ENCODE measurements at places on chromosomes 11 and 22.

GRCh38 chr11:834371-835316 is 1.9 kb downstream of the CD151 start:
- no peak for DNase-seq

GRCh38 chr22:33524511-33525260 is 395.6 kb downstream of the LARGE1 start:
- DNase-seq: no peak

DNA sequence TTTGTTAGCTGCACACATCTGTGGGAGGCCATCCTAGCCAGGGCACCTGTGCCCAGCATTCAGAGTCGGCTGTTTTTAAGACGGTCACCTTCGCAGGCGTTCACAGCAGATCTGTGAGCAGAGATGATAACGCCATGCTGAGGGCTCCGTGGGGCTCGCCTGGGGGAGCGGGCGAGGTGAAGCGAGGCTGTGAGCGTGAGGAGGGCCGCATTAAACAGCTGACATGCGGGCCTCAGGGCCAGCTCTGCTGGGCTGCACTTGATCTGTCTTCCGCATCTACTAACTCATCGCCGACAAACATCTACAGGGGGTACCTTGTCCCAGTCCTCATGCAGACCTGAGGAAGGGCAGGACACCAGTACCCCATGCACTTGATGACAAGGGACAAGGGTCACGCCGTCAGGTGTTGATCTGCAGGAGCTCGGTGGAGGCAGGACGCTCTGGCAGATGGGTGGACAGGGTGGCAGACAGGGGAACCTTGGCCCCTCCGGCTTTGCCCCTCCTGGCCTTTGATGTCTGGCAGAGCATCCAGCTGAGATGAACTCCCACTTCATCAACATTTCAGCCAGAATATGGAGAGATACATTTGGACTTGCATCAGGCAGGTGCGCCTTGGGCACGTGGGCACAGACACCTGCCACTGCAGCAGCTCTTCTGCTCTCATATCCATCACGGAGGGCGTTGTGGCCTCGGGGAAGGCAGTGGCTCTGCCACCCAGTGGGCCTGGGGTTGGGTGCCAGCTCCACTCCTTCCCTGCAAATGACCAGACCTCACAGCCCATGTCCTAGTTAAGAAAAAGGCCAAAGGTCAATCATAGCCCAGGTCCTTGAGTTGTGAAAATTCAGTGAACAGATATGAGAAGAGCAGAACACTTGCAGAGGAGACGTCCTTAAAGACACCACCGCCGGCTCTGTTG is 822.9 kb downstream of the BRD1 start:
- no peak for DNase-seq

DNA sequence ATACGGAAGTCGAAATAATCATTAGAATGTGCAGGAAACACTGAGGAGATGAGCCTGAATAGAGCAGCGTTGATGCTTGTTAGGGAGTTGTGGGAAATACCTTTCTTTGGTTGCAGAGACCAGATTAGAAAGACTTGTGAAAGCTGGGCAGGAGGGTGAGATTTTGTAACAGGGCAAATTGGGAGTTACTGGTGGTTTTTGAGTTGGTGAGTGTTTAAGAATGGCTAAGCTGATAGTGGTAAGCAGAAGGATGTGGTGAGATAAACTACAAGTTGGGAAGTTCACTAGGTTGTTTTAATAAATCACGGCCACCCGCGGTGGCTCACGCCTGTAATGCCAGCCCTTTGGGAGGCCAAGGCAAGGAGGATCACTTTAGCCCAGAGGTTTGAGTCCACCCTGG is 34.4 kb downstream of the MCAM start:
- DNase-seq: no peak

- no peak for DNase-seq
Observed at GRCh38 chr11:40179541-40179940, 1279.9 kb downstream of the LRRC4C start.

DNA sequence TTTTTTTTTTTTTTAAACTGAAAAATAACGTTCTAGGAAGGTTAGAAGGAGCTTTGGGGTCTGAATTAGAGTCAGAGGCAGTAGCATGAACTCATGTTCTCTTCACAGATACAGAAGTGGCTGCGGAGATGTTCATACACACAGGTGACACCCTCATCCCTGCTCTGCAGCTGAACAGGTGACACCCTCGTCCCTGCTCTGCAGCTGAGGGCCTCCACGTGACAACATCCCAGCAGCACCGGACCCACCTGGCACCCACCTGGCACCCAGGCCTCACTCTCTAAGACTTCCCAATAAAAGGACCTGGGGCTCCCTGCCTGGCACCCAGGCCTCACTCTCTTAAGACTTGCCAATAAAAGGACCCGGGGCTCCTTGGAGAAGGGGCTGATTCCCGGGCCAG is 19.8 kb downstream of the DRD4 start:
- no peak for DNase-seq

DNA sequence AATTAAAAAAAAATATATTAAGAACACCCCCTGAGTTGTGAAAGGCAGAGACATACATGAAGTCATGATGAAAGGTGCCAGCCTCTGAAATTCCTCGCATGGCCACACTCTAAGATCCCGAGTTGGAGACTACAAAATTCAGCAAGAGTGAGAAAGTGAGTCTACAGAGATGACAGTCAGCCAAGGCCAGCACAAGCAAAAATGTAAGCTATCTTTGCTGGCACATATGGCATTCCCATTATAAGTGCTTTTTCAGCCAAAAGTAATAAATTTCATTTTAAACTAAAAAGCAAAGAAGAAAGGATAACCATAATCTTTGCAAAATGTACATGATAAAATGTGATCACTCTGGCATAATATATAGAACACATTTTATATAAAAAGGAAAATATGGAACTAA is 40.6 kb downstream of the FANCF start:
- DNase-seq: no peak

DNA sequence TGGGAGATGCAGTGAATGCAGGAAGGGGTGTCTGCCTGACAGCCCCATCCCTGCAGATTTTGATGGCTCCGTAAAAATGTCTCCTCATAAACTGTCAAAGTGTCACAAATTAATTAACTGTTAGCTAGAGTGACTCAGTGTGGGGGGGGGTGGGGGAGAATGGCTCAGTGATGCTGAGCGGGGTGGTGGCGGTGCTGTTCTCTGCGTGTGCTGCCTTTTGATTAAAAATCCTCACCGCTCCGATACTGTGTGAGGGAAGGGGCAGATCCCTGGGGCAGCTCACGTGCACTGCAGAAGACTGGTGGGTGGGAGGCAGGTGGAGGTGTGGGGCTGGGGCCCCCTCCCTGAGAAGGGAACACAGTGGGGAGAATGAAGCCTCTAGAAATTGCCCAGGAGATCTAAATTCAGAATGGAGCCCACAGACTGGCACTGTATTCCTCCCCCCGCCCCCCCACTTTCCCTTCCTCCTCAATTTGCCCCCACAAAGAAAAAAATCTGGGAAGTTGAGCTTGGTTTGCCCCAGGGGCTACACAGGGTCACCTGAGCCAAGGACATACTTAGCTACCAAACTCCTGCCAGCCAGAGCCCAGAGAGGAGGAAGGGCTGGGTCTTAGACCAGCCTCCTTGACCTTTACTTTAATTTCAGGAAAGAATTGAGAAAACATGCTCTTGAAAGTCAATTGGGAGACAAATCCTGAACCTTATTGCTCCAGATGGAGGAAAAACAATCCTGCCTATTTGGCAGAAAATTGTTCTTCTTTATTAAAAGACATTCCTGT is 39.8 kb downstream of the DRD2 start:
- DNase-seq: no peak

DNA sequence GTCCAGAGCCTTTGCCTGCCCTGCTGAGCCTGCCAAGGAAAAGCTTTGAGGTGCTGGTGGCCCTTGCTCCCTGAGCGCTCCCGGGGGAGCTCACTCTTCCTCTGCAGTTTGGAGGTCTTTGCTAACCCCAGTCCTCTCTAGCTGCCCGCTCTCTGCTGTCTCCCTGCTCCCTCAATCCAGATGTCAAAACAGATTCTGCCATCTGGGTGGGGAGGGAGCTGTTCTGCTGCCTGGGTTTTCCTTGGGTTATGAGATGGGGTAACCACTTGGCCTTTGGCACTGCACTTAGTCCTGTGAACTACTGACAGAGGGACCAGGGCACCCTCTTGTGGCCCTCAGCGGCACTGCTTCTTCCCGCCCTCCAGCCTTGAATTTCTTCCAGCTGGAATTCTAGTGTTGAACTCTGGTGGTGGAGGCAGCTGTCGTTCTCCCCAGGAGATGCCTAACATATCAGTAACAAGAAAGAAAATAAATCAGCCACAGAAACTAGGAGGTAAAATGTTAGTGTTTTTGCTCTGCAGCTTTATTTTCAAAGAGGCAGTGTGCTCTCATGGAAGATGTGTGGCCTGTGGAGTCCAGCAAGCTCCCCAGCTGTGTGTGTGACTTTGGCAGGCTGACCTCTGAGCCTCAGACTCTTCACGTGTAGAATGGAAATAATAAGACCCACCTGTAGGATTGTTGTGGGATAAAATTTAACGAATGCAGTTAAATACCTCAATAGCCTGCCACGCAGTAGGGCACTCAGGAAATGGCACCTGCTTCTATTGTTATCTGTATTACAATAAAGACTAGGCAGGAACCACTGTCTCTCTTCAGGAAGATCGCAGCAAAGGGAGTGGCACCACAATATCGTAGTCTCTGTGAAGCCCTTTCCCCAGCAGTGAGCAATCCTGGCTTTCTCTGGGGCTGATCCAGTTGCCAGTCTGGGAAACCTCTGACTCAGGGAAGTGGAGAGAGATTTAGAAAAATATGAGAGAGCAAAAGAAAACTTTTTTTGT is 23.4 kb downstream of the ARFGAP2 start:
- peak; percentile 25 for DNase-seq

GRCh38 chr11:118276422-118276821 is 12.3 kb upstream of the MPZL2 start:
- no peak for DNase-seq

DNA sequence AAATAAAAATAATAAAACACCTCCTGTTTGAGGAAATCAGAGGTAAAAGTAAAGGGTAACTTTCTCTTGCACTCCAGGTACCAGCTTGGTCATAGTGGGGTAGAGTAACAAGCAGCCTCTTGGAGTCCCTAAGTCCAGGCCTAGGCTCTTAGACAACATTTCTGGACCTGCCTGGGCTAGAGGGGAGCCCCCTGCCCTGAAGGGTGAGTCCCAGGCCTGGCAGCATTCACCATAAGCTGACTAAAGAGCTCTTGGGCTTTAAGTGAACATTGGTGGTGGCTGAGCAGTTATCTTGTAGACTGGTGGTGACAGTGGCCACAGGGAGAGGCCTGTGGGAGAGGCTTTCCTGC is 18.6 kb upstream of the OR56A3 start:
- DNase-seq: no peak

GRCh38 chr11:19790831-19791552 is 78.4 kb downstream of the NAV2 start:
- no peak for DNase-seq

GRCh38 chr11:86898689-86899088 is 56.5 kb downstream of the FZD4 start:
- DNase-seq: no peak

- DNase-seq: no peak
Observed at GRCh38 chr11:73237471-73238290, 19.6 kb downstream of the P2RY2 start.

GRCh38 chr22:42000466-42000865 is 1.9 kb downstream of the WBP2NL start:
- no peak for DNase-seq

GRCh38 chr22:32693102-32693501 is 108.4 kb upstream of the TIMP3 start:
- no peak for DNase-seq

DNA sequence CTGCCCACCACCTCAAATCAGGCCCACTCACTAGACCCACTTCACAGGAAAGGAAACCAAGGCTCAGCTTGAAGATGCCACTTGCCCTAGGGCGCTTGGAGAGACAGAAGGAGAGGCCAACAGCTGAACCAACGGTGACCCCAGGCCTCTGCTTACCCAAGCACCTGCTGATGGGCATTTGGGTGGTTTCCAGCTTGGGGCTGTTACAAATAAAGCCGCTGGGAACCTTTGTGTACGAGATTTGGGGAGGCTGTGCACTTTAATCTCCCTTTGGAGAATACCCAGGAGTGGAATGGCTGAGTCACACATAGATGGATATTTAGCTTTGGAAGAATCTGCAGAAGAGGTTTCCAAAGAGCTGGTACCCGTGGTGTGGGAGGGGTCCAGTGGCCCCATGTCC is 50.9 kb upstream of the LINC01488 start:
- no peak for DNase-seq

DNA sequence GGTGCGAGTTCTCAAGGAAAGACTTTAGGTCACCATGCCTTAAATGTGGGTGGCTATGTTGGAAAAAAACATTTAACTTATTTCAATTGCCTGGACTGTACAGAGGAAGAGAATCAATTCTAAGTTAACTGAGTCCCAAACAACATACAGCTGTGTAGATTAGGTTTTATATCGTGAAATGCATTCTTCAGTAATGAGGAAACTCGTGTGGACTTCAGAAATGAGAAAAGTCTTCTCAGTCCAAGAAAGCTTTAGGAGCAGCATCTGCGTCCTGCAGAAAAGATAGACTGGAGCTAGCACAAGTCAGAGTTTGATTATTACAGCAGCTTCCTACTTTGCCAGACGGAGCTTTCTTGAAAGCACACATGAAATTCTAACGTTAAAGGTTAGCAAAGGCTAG is 673.0 kb downstream of the OPCML start:
- DNase-seq: no peak

DNA sequence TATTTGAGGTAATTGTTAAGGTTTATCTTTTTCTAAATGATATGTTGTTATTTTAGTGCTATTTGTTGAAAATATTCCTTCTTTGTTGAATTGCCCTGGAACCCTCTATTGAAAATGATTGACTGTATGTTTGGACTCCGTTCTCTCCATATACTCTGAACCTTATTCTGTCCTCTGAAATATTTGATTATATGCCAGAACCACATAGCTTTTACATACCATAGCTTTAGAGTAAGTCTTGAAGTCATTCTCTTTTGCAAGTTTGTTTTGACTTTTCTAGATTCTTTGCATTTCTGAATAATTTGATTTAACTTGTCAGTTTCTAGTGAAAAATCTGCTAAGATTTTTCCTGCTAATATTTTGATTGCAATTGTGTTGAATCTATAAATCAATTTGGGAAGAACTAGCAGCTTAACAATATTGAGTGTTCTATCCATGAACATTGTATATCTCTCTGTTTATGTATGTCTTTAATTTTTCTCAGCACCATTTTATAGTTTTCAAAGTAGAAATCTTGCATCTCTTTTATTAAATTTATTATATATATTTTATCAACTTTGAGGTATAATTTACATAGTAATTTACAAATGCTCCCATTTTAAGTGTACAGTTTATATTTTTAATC is 51.7 kb upstream of the PITPNB start:
- no peak for DNase-seq

DNA sequence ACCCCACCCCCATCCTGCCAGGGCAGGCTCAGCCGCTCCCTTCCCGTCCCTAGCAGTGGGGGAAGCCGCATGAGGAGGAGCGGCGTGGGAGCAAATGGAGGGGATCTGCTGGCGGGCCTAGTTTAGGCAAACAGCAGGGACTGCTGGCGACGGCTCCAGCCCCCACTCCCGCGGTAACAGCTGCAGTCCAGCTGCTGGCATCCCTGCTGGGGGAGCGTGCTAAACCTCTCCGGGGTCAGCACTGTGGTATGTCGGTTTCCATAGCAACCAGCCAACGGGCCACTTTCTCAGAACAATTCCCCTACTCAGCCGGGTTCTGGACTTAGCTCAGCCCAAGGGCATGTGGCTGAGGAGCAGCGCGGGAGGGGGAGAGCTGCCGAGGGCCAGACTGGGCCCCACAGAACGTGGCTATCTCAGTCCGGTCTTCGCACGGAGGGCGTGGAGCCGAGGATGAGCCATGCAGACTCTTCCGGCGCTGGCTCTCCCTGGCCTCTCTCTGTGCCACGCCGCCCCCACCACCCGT is 98.8 kb downstream of the PKNOX2 start:
- DNase-seq: no peak
